ENCODE measurements at places on chromosomes 6 and 20. TPM values are rescaled to one million over a fixed set of nuclear protein-coding genes. Genes with fewer than 3 reads are reported as not detected.

DNA sequence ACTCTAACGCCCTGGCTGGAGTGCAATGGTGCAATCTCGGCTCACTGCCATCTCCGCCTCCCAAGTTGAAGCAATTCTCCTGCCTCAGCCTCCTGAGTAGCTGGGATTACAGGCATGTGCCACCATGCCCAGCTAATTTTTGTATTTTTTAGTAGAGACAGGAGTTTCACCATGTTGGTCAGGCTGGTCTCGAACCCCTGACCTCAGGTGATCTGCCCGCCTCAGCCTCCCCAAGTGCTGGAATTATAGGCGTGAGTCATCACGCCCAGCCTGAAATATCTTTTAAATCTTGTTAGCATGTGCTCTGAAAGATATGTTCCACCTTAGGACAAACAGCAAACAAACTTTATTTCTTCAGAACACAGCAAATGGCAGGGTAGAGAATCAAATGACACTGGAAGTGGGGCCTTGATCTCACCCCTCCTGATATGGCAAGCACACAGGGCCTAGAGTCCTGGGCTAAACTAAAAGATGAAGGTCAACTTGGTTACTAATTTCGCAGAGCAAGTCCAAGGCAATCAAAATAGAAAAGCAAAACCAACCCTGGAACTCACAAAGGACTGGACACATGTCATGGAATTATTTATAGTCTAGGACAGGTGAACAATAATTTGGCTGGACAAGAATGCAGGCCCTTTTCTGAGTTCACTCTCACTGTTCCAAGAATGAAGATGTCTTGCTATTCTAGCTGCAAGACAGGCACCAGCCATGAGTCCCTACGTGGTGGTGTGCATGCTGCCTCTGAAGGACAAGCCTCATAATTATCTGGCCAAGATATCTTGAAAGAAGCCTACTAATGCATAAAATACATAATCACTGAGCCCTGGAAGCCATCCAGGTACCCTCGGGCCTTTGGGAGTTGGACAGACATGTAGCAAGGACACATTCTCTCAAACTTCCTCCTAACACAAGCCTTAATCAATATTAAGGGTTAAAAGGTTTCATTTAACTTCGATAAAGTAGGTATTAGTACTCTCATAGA lies 35.6 kb downstream of the B4GALT5 start:
- DNase-seq: no peak

- DNase-seq: no peak
These were observed 3.4 kb downstream of the ADA start for GRCh38 chr20:44648068-44648467.

- DNase-seq: no peak
These were observed 74.0 kb downstream of the SOBP start for GRCh38 chr6:107563694-107564588.

Gene SEC63
- 90.7 TPM for total RNA-seq

- no peak for DNase-seq
These were observed 48.7 kb upstream of the SRSF6 start for GRCh38 chr20:43408848-43409576.

Gene RRAGD
- total RNA-seq: 7.8 TPM

- no peak for DNase-seq
These were observed 329.0 kb downstream of the GJA1 start for GRCh38 chr6:121764493-121764892.

DNA sequence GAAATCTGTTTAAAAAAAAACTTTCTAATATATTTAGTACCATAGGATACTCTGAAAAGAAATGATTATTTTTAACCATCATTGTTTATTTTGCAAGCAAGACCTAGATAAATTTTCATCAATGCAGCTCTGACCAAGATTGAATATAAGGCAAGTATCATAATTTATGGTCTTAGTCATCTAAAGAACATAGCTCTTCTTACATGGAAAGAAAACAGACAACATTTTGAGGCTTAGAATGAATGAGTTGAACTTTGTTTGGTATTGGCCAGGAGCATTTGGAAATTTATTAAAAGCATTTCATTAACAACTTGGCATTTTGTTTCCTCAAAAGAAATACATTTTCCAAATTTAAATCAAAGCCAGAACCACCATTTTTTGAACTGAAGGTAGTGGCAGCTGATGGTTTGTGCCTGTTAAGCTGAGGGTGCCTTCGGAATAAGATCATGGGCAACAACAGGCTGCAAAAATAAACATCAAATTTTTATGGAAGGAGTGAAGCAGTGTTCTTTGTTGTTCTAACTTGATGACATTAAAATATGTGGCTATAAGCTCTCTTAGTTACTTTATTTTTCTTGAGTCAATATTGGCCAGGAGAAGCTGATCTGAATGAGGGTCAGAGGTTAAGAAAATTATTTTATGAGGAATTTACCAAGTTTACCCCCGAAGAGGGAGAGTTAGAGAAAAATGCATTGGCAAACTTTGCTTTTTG lies 6.7 kb upstream of the ATXN1 start:
- no peak for DNase-seq

GRCh38 chr6:17865798-17866725 lies 121.4 kb downstream of the KIF13A start:
- DNase-seq: no peak

Gene LGSN
- not detected for total RNA-seq

DNA sequence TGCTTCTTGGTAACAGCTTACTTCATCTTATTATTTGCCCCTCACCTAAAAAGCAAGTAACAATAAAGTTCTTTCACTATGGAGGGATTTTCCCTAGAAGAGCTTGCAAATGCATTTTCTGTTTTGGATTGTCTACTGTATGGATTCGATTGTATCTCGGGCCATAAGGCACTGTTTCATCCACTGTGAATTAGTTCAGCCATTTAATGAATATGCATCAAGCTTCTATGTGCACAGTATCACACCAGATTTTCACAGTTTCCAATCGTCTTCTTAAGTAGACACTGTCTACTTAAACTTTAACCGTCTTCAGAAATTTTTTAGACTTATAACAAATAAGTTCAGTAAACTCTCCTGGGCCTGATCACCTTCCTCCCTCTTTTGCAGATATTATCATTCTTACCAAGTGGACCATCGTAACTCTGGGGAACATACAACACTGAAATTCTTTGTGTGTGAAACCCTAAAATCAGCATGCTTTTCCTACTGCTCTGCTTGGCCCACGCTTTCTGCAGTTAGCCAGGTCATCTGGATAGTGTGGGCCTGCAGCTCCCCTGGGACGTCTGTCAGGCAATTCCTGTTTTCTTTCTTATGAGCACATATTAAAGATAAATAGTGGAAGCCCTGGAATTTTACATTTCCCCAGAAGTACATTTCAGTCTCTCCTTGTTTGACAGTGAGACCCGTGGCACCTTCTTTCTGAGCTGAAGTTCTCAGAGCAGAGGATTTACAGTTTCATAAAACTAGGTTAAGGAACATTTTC lies 136.5 kb upstream of the PDE10A start:
- DNase-seq: no peak

DNA sequence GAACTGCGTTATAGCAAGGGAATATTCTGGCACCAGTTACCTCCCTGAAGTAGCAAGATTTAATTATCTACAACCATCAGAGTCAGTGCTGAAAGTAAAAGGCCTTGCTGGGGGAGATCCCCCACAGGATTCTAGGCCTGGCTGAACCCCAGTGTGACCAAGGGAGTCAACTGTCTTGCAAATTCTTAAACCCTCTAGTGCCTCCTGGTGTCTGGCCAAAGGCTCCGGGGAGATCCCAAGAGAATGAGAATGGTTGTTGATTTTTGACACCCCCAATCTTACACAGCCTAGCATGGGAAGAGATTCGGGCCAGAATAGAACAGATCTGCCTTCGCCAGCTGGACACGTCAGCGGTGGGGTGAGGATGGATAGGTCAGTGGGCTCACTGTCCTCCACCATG lies 179.4 kb downstream of the ERMARD start:
- no peak for DNase-seq

Gene SMIM8
- total RNA-seq: 9.2 TPM

Gene ADGRB3
- total RNA-seq: not detected

- no peak for DNase-seq
These were observed 64.3 kb downstream of the ITCH start for GRCh38 chr20:34427331-34427730.

Gene ACAT2
- 84.2 TPM for total RNA-seq

Gene SYCP2L
- total RNA-seq: not detected

Gene COX4I2
- not detected for total RNA-seq

Gene TDRD6
- not detected for total RNA-seq

DNA sequence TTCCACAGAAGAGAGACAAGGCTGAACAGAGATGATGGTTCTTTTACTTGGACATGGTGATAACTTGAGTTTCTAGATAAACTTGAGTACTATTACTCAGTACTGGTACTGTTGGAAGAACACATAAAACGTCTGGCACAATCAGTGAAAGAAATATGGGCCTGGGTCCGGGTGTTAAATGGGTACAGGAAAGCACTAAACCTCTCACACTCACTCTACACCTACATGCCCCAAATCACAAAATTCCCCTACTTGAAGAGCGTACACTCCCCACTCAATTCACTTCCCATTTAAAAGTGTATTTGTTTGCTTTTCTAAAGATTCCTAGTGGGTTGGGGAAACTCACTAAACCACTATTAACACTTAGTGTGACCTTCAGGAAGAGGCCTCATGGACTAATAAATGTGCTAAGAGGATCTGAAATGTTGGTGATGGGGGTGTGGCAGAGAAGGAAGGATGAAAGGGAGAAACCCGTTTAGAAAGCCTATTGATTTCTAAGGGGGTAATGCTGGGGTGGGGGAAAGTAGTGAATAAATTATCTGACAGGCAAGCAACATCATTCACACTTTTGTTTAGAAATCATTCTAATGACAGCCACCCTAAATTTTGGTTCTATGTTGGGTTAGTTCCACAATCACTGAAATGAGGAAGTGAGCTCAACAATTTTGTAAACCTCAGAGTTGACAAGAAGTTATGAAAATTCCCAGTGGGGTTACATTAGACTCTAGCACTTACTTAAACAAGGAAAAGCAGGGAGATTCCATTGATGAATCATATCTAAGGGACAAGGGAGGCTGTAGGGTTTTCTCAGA lies 222.6 kb upstream of the MARCKS start:
- DNase-seq: no peak

Gene ARMC12
- total RNA-seq: 0.24 TPM

- DNase-seq: no peak
These were observed 128.8 kb downstream of the FOXO3 start for GRCh38 chr6:108689272-108690161.

DNA sequence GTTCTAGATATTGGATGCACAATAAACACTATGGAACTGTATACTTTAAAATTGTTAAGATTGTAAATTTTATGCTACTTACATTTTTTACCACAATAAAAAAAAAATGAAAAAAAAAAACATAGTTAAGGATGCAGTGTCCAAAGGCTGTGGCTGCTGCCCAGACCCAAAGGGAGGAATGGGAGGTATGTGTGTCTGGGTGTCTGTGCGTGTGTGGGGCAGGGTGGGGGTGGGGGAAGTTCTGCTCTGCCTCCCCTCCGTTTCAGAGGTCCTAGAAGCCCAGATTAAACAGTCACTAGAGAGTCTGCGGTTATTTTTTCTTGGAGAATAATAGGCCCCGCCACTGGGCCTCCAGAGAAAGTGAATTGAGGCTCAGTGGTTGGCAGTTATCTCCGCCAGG lies 136.4 kb upstream of the ARMC2 start:
- no peak for DNase-seq

DNA sequence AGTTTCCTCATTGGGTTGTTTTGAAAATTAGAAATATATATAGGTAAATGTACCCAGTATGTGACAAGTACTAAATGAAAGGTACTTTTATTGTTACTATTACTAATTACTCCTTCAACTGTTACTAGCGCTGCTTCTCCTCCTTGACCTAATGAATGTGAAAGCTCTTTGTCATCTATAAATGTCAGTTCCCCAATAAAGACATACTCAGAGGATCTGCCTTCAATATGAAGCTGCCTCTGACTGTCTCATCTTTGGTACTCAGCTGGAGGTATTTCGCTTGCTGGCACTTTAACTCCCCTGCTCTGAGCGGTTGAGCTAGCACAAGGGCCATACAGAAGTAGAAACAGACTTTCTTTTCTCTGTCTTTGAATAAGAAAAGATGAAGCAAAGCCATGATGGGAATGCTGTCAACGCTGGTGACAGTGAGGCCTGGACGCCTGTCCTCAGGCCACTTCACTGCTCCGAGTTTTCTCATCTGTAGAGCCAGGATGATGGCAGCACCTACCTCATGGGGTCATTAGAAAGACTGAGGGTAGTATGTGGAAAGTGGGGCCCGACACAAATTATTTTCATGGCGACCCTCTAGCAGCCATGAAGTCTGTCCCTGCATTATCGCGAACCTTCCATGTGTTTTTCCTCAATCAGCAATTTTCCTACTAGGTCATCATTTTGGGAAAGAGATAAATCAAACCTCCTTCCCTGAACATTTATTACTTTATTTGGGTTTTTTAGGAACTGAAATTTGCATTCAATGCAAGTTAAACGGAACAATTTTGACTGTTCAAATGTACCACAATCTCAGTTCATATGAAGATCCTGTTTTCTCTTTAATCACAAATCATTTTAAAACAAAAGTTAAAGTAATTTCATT lies 55.9 kb upstream of the SNX9 start:
- no peak for DNase-seq

GRCh38 chr6:119145111-119145510 lies 66.6 kb upstream of the FAM184A start:
- DNase-seq: no peak

DNA sequence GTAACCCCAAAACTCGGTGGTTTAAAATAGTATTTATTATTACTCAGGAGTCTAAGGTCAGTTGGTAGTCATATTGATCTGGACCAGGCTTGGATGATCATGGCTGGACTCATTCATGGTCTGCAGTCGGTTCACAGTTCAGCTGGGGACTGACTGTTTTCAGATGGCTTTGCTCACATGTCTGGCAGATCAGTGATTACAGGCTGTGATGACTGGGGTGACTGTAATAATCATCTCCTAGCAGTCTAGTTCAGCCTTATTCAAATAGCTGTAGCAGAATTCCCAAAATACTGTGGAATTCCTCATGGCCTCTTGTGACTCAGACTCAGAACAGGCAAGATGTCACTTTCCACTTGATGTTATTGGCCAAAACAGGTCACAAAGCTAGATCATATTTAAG lies 16.4 kb upstream of the NT5DC1 start:
- no peak for DNase-seq

Gene FKBP5
- 62.4 TPM for total RNA-seq

- no peak for DNase-seq
These were observed 21.9 kb upstream of the C6orf141 start for GRCh38 chr6:49528571-49528970.

GRCh38 chr20:35355372-35355771 lies 56.4 kb downstream of the UQCC1 start:
- no peak for DNase-seq

Measured in activated T-helper 1 cell treated with anti-CD3 and anti-CD28 coated beads, Interleukin-12 subunit alpha, Interleukin-12 subunit beta, Interleukin-2, Interleukin-4 antibody, amounts not matched to agents 30 ng/mL and 10 ng/mL and 1 ng/mL, durations not matched to agents 14 hours and 24 hours and 36 hours (primary cell).